ENCODE measurements at places on chromosomes 7 and 10.

DNA sequence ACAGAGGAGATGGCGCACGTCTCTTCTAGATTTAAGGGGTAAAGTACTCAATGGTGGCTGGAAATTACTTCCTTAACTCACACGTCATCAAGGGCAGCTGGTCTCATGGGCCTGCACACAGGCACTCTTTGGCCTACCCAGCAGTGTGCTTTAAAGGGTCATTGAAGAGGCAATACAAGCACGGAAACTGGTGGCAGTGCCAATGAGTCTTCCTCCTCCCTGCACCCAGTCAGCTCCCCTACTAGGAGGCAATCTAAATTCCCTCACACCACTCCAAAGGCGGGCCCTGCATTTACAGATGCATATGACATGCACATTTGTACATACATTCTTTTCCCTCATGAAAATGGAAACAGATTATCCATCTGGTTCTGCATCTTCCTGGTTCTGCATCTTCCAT, 47.4 kb downstream of the PPIF start:
- no peak for DNase-seq

- DNase-seq: no peak
These were observed 109.5 kb downstream of the PHF14 start for GRCh38 chr7:11083214-11083568.

DNA sequence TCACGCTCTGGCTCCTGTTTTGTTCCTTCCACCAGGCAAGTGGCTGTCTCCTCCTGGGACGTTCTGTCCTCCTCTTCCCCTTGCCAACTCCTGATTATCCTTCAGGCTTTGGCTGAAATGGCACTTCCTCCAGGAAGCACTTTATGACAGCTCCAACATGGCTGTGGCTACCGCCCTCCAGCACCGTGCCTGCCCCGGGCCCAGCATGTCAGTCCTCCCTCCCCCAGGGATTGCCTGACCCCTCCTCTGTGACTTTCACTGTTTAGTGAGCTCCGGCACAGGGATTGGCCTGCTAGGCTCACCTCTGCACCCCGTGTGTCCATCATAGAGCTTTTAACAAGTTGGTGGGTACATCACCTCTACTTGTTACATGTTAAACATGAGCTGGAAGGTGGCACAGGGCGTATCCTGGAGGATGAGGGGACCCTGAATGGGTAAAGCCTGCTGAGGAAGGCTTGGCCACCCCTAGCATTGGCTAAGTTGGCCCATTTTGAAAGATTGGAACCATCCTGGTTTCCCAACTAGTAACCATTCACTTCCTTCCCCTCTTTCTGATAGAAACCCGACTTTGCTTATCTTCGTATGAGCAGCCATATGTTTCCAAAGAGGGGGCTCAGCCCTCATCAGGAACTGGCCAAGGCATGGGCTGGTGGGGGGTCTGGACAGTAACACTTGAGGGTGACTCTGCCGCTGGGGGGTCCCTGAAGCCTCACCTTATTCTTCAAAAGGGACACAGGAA, 10.5 kb upstream of the ADAMTS14 start:
- no peak for DNase-seq

GRCh38 chr10:100996678-100997359, 2.8 kb upstream of the LZTS2 start:
- DNase-seq: peak; percentile 45

DNA sequence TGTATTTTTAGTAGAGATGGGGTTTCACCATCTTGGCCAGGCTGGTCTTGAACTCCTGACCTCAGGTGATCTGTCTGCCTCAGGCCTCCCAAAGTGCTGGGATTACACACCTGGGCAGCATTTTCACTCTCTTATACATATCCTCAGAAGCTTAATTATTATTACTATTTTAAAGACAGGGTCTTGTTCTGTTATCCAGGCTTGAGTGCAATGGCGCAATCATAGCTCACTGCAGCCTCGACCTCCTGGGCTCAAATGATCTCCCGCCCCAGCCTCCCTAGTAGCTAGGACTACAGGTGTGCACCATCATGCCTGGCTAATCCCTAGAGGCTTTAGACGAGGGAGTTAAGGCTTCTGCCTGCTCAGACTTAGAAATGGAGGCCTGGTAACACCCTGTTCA, 26.3 kb downstream of the UNC5B start:
- no peak for DNase-seq

- DNase-seq: no peak
These were observed 8.4 kb downstream of the GOLGA7B start for GRCh38 chr10:97858001-97858439.

DNA sequence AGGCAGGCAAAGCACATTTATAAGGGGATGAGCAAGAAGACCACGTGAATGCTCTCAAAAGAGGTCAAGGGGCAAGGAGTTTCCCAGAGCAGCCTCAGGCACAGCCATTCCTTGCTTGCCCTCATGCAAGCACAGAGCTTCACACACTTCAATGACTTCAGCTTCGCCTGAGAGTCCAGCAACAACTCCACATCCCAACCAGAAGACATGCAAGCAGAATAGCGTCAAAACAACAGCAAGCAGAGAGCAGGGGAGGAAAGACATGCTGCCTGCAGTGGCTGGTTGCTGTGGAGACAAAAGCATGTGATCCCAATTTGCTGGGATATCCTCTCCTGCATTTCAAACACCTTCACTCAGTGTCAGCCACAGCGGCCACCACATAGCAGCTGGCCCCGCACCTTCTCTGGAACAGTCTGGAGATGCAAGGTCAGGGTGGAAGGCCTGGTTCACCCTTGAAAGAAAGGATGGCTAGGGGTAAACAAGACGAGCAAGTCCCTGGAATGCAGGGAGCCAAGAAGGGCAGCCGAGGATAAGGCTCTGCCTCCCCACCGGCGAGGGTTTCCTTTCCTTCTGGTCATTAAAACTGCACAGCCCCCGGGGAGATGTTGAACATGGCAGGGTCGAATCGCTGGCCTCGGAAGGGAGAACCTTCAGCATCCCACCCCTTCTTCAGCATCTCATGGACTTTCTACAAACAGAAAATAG, 60.2 kb upstream of the CAMK2B start:
- no peak for DNase-seq

GRCh38 chr10:114663626-114664025, 5.6 kb upstream of the ABLIM1 start:
- DNase-seq: no peak

- DNase-seq: no peak
These were observed 1235.3 kb downstream of the GATA3 start for GRCh38 chr10:9289811-9290210.

GRCh38 chr10:69693886-69694285, 63.8 kb downstream of the FAM241B start:
- DNase-seq: no peak

DNA sequence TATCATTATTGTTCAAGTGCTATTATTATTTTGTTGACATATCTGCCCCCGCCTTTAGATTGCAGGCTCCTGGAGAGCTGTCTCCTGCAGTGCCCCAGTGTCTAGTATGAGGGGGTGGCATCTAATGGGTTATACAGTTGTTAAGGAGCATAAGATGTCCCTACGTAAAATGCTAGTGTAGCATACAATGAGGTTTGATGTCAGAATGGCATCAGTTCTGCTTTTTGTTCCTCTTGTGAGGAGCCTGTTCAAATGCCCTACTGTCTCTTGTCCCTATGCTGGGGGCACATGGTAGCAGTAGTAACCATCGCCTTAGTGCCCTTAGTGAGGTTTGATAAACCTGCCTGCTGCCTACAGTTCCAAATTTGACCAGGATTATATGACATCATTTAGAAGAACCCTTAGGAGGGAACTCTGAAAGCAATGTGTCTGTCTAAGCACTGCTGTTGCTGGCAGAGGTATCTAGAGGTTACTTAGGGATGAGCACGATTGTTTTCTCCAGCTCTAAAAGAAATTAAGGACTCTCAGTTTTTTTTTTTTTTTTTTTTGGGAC, 9.7 kb downstream of the CREM start:
- DNase-seq: no peak
